Posterior vena cava (tissue), 2 donors: ENCODE measurements at places on chromosomes 1 and 21. TPM values are rescaled to one million over a fixed set of nuclear protein-coding genes. Genes with fewer than 3 reads are reported as not detected.

- no peak for DNase-seq
Observed at GRCh38 chr1:154265586-154265985, 6.8 kb upstream of the HAX1 start.

Gene DYNLT5
- total RNA-seq, result 3.0 TPM

DNA sequence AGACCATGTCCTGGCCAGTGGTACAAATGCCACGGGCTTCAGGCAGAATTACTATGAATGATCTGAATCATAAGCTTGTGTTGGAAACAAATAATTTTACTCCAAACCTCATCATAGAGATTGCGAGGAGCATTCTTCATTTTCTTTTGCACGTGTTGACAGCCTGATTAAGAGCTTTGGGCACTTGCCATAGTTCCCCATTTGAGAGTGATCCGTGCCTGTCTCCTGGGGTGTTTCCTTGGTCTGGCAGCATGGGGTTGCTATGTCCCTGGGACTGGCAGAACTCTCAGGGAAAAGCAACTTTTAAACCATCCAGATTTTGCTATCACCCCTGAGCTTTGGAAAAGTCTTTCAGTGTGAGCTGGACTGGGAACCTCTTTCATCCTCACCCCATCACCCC lies 54.3 kb upstream of the KCNJ6 start:
- no peak for DNase-seq

DNA sequence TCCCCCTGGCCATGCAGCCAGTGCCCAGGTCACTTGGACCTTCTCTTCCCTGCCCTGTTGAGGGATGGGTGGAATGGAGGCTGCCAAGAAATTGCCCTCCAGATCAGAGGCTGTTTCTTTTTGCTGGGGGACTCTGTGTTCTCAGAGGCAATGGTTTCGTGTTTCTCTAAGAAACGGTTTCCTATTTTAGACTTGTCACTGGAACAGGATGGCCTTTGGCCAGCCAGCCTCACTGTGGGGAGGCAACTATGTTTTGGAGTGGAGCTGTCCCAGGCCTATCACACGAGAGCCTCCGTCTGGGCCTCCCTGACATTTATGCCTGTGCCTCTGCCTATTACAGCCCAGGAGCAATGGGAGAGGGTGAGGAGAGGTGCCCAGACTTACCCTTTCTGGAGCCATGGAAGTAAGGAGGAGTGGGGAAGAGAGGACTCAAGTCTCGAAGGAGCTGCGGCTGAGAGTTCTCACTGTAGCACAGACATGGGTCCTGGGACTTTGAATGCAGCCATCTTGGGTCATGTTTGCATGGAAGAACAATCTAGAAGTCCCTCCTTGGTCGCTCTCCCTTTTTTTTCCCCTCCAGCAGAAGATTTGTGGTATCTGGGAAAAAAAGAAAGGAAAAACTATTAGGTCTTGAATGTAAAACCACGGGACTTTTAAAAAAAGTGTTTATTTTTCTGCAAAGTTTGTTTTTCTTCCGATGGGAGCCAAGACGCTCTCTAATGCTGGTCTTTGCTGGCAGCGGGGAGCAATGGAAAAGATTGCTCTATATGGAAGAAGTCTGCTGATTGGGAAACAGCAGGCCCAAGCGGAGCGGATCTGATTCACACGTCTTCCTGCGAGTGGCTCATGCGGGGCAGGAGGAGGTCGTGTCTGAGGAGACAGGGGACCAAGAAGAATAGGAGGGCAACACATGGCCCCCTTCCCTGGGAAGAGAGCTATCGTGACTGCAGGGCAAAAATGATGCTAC lies 219.2 kb downstream of the FOXD2 start:
- DNase-seq, result peak; percentile 91

Gene SPRR5
- not detected for total RNA-seq

DNA sequence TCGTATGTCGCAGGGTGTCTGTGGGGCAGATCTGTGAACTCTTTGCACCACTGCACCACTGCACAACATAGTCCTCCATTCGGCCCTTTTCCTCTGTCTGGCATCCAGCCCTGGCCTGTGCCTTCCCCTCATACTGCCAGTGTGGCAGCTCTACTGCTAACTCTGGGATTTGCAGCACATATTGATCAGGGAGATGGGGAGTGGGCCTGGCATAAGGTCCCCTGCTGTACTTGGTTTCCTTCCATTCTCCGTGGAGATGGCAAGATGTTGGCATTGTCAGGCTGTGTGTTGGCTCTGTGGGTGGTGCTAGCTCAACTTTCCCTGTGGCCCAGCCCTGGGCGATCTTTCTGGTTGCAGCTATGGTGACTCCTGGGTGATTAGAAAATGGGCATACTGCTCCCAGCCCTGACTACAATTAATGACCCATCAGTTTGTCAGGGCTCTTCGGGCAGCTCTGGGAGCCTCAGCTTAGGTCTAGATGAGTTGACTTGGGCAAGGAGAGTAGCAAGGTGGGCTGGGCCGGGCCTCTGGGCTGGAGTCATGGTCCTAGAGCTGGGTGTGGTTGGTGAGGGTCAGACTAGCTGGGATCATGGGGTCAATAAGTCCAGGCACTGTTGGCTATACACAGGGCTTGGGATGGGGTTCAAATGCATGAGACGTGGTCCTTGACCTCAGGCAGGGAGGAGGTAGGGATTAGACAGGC lies 11.4 kb downstream of the PTPRU start:
- DNase-seq, result peak; percentile 54

DNA sequence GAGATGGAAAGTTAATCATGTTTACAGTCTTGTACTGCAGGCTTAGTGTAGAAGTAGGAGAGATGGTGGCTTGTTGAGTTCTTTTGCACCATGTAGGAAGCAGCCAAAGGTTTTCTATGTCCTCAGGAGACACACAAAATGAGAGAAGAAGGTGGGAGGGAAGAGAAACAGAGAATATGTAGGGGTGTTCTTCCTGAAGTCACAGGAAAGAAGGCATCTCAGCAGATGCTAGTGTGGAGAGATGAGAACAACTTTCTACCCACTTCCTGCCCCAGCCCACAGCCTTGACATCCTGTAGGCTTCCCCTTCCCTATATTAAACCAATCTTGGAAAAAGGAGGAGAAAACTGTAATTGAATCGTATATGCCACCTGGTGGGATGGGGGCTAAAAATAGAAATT lies 217.0 kb downstream of the S1PR1 start:
- no peak for DNase-seq

Gene FAAH
- total RNA-seq, result 2.4 TPM

Gene B3GALT2
- 0.88 TPM for total RNA-seq

Gene RGS7
- total RNA-seq, result not detected

Gene NTNG1
- total RNA-seq, result 0.76 TPM

- DNase-seq, result no peak
Observed at GRCh38 chr1:227397354-227397978, 79.2 kb upstream of the CDC42BPA start.
